ENCODE measurements at places on chromosomes 6 and 20.

DNA sequence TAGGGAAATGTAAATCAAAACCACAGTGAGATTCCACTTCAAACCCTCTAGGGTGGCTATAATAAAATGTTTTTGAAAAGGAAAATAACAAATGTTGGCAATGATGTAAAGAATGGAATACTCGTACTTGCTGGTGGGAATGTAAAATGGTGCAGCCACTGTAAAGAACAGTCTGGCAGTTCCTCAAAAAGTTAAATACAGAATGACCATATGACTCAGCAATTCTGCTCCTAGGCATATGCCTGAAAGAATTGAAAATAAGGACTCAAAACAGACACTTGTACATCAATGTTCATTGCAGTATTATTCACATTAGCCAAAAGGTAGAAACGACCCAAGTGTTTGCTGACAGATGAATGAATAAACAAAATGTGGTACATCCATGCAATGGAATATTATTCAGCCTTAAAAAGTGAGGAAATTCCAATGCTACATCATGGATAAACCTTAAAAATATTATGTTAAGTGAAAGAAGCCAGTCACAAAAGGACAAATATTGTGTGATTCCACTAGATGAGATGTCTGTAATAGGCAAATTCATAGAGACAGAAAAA is 10.2 kb upstream of the RNF114 start:
- DNase-seq: no peak

DNA sequence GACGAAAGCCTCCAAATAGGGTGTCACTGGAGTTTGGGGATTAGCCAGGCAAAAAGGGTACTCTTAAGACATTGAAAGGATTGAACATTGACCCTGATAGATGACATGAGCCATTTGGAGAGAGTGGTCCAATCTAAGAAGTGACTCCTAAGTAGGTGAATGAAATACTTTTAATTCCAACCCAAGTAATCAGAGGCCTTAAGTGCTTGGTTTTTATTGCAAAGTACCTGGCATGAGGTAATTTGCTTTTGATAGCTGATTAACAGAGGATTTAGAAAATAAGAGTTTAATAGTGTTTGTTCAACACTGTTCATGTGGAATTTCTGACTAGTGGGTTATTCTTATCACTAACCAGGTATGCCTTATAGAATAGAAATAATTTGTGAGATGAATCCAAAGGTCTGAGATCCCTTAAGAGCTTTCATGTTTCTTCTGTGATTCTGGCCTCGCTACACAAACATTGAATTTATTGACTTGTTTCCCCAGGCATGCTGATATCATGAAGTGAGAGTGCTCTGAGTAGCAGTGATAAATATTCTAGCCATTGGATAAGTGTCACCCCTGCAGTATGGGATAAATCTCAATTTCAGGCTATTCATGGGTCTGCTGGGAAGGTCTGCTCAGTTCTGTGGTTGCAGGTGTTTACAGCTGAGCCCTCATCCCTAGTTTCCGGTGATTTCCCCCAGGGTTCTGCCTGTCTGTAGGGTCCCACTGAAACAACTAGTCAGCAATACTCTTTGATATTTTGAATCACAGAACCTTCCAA is 6.5 kb downstream of the NCOA7 start:
- DNase-seq: no peak

- DNase-seq: peak; percentile 79
Observed at GRCh38 chr20:32898729-32899128, 40.0 kb downstream of the EFCAB8 start.

DNA sequence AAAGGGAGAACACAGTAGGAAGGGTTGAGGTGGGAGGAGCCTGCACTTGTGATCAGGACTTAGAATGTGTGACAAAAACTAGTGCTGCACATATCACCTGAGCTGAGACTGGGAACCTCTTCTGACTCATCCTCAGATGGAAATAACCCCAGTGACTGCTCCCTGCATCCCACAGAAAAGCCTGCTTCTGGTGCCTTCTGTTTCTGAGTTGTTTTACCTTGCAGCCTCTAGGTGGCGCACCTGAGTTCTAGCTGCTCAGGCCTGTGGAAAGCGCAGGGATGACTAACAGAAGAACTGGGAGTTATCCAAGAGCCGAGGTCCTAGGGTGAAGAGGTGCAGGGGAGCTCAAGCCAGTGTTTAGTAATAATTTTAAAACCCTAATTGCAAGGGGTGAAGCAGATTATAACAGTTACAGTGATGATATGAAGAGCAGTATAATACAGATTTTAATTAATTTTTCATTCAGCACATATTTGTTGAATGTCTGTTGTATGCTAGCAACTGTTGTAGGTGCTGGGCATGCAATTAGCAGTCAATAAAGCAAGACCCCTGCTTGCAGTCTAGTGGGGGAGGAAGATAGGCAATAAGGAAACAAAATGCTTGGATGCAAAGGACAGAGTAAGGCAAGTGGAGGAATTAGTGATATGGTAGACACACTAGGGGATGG is 302.5 kb downstream of the DHX35 start:
- DNase-seq: peak; percentile 76

DNA sequence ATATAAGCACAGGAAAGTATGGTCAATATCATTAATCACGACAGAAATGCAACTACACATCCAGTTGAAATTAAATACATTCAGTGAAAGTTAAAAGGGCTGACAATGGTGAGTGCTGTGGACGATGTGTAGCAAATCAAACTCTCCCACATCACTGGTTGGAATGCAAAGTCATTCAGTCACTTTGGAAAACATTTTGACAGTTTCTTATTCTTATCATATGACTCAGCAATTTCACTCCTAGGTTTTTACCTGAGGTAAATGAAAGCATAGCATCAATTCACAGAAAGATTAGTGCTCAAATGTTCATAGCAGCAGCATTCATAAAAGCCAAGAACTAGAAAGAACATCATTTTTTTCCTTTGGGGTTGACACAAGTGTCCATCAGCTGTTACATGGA is 28.6 kb upstream of the SAMD5 start:
- no peak for DNase-seq

DNA sequence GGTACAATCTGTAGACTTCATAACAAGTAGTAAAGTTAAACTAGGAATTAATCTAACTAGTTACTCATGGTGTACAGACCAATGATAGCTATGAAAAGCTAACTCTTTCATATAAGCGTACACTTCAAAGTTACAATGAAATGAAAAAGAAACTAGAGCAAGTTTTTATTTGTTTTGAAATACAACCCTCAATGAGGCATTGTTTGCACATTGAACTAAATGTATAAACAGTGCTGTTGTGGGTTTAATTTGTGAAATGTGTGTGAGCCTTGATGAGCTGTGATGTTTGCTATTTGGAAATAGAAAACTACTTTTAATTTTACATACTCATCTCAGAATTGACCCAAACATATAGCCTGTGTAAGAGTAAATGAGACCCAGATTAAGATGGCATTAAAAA is 11.1 kb upstream of the EYA4 start:
- DNase-seq: no peak

DNA sequence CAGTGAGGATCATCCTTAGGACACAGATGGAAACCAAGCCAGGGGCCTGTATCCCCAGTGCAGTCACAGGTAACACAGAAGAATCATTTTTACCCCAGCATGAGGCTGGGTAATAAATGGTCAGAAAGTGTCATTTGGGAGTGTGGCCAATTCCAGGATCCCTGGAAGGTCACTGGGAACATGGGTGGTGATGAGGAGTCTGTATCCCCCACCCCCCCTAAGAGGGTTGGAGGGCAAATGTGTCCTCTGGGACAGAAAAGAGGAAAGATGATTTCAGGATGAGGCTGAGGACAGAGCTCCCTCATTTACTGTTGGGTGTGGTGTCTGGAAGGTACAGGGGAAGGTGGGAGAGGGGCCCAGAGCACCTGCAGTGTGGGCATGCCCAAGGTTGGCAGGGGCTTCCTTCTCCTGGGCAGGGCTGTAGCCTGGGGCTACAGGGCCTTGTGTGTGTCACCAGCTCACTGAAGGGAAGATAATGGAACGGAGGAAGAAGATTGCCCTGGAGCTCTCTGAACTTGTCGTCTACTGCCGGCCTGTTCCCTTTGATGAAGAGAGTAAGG is 34.5 kb downstream of the PLCG1 start:
- DNase-seq: no peak

- DNase-seq: no peak
Observed at GRCh38 chr20:31818376-31818908, 714 bp upstream of the MYLK2 start.
